ENCODE measurements at places on chromosomes 16 and 17. TPM values are rescaled to one million over a fixed set of nuclear protein-coding genes. Genes with fewer than 3 reads are reported as not detected.
A peak's percentile ranks its signal among the peaks of the same experiment; 100 is the strongest.

GRCh38 chr17:46940692-46941404 lies 17.9 kb downstream of the GOSR2 start:
- DNase-seq: peak; percentile 50

DNA sequence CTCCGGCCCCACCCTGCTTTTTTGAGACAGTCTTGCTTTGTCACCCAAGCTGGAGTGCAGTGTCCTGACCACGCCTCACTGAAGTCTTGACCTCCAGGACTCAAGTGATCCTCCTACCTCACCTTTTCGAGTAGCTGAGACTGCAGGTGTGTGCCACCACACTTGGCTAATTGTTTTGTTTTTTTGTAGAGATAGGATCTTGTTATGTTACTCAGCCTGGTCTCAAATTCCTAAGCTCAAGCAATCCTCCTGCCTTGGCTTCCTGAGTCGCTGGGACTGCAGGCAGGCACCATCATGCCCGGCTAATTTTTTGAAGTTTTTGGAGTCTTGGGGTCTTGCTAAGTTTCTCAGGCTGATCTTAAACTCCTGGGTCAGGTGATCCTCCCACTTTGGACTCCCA lies 206.7 kb downstream of the SHISA9 start:
- DNase-seq: peak; percentile 80

HAS3 gene
- 2.5 TPM for total RNA-seq

DNA sequence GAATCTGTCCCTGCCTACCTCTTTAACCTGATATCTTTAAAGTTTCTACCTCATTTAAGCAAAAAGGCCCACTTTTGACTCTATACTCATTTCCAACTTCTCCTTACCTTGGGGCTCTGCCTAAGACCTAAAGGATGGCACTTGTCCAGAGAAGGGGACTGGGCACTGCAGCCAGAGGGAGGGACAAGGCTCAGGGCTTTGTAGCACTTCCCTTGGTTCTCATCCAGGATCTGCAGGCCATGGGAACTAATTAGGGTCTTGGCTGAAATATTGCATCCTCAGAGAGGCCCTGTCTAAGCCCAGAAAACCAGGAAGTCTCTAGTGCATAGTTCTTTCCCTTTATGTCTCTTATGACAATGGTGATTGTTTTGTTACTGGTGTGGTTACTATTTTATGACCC lies 37.3 kb downstream of the IRX5 start:
- no peak for DNase-seq

GRCh38 chr17:73267648-73268537 lies 6.2 kb upstream of the CPSF4L start:
- peak; percentile 90 for DNase-seq

GRCh38 chr17:15348021-15348420 lies 6.6 kb upstream of the TEKT3 start:
- no peak for DNase-seq

GRCh38 chr16:25087761-25088160 lies 23.8 kb upstream of the LCMT1 start:
- DNase-seq: no peak

DNA sequence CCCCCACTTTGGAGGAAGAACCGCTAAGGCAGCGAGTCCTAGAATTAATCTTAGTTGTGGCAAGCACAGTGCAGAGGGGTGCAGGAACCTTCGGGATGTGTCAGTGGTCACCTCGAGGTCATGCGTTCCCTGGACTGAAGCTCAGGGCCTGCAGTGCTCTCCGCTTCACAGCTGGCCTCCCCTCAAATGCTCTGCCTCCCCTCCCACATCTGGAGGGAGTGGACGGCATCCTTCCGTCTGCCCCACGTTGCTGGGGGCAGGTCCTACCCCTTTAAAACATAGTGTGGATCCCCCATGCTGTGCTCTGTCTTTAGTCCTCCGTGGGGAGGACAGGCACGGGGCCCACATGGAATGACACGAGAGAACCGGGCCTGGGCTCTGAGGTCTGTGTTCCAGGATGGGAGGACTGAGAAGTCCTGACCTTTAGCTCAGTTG lies 99.5 kb upstream of the CDC42EP4 start:
- no peak for DNase-seq

GRCh38 chr17:4208238-4208637 lies 55.5 kb downstream of the ANKFY1 start:
- no peak for DNase-seq

DNA sequence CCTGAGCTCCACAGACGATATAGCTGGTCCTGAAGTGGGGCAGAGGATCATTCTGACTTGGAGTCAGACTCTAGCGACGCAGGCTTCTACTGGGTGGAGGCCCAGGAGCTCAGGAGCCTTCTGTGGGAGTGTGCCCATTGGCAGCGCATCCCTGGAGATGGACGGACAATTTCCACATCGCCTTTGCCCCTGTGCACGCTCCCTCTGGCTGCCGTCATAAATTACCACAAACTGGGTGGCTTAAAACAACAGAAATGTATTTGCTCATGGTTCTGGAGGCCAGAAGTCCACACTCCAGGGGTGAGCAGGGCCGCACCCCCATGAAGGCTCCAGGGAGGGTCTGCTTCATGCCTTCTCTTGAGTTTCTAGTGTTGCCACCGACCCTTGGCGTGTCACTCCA lies 6.9 kb downstream of the CARD14 start:
- no peak for DNase-seq

DNA sequence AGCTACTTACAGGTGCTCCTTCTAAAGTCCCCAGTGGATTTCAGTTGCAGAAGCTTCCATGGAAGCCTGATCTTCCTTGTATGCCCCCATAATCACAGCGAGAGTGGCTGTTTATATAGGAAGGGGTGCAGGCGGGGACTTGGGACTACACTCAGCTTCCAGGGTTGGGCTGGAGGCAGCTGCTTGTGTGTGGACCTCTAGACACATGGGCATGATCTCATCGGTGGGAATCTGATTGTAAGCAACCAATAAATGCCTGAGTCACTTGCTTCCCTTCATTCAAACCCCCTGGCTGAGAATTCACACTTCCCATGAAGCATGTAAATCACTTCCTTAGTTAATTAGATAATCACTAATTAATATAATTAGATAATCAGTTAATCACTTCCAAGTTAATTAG lies 1.0 kb upstream of the KRT20 start:
- DNase-seq: no peak

HES7 gene
- 2.6 TPM for total RNA-seq

GRCh38 chr17:16987830-16988601 lies 16.1 kb upstream of the TNFRSF13B start:
- DNase-seq: peak; percentile 63

DNA sequence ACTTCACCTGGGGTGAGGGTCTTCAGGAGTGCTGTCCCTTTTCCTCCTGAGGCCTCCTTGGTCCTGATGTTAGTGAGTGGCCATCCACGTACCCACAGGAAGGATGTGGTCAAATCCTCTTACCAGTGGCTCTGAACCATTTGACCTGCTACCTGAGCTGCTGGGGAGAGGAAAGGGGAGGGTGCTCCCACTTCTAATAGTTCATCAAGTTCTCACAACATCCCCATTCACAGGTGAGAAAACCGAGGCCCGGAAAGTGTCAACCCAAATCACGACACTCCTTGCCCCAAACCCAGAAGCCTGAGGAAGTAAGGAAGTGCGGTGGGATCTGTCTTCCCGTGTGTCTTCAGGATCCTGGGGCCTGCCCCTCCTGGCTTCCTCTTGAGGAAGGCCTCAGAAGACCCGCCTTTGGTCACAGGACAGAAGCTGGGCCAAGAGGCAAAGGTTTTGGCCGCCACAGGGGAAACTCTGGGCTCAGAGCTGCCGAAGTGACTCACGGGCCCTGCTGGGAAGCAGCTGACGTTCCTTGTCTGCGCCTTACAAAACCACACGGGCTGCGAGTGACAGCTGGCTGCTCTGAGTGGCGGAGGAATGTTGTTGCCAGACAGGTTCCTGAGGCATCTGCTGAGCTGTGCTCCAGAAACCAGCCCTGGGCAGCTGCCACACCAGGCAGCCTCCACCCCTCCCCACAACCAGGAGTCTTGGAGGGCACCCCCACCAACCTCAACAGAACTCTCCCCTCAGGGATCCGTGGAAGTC lies 13.9 kb upstream of the KIFC3 start:
- peak; percentile 90 for DNase-seq

DNA sequence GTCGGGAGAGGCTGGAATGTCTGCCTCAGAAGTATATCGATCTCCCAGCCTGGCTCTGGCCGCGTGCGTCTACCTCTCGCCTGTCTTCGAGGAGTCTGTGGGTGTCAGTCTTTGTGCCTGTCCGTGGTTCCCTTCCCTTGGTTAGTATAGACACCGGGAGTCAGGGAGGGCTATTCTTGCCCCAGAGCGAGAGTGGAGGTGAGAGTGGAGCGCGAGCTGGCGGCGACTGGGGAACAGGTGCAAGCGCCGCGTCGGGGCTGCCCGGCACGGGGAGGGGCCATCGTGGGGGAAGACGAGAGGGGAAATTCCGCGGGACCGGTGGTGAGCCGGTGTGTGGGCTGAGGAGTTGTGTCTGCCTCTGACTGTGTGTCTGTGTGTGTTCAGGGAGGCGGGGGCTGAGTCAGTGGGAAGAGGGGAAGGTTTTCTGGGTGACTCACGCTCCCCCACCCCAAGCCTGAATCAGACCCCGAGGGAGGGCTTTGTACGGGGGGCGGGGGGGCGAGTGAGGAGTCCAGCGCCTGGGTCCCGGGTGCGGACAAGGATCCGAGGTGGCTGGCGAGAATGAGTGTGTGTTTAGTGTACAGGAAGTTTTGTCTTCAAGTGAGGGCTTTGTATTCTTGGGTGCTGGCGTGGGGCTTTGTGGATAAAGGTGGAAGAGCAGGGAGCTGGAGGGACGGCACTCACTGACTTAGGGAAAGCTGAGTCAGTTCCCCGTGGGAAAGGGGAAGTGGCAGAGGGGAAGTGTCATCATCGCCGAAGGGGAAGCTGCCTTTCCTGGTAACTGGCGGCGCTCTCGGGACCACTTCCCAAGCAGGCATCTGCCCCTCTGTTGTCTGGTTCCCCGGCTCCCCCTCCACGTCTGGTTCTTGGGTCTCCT lies 8.6 kb downstream of the KDM6B start:
- DNase-seq: peak; percentile 68

GRCh38 chr16:22300427-22301071 lies 3.3 kb downstream of the POLR3E start:
- DNase-seq: peak; percentile 55

- DNase-seq: peak; percentile 58
Measured at GRCh38 chr17:10646392-10646990, 10.6 kb downstream of the MYH3 start.

DNA sequence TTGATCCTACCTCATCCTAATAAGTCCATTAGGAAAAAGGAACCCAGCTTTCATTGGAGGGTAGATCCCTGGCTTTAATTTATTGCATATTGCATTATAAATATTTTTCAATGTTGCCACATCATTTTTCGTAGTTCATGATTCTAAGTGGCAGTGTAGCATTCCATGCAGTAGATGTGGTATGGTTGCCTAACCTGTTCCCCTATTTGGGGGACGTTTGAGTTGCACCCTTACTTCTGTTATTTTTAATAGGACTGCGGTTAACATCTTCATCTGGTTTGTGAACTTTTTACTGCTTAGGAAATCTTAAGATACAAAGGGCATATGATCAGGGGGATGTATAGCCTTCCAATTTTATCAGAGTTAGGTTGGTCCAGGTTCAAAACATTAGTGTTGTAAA lies 5.4 kb downstream of the SCPEP1 start:
- no peak for DNase-seq

CCL16 gene
- total RNA-seq: not detected

DNA sequence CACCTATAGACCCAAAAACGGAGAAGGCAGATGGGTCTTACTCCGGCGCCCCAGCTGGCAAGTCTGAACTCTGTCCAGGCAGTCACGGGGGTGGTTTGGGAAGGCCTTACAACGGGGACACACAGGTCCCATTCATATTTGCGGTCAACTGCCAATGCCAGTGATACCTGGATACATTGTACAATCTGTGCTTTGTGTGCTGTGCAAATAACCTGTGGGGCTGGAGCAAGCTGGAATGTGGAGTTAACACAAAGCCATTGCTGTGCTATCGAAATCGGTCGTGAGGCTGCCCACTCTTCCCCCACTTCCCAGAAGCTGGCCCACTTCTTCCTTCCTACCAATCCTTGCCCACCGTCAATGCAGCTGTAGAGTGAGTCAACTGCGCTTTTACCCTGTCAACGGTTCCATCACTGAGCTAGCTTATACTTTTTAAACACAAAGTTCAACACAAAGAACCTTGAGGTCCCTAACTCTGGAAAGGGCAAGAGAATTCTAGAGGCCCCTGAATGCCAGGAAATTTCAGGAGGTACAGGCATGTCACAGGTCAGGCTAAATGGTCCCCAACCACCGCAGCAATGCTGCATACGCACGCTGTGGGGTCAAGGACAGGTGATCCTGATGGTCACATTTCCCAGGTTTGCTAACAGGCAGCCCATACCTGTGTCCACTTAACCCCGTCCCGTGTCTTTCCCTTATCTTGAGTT lies 122.8 kb downstream of the ZFHX3 start:
- no peak for DNase-seq

DNAAF1 gene
- 1.2 TPM for total RNA-seq

PRDM7 gene
- total RNA-seq: not detected

GRCh38 chr16:48365601-48366164 lies 19.5 kb downstream of the SIAH1 start:
- peak; percentile 92 for DNase-seq

GRCh38 chr17:44955674-44956425 lies 8.3 kb upstream of the KIF18B start:
- no peak for DNase-seq

MAP2K6 gene
- 1.6 TPM for total RNA-seq

GRCh38 chr16:58011652-58012051 lies 10.4 kb downstream of the USB1 start:
- no peak for DNase-seq

- no peak for DNase-seq
Measured at GRCh38 chr16:2223942-2224486, 623 bp downstream of the E4F1 start.

SMG1 gene
- total RNA-seq: 97.0 TPM

DNA sequence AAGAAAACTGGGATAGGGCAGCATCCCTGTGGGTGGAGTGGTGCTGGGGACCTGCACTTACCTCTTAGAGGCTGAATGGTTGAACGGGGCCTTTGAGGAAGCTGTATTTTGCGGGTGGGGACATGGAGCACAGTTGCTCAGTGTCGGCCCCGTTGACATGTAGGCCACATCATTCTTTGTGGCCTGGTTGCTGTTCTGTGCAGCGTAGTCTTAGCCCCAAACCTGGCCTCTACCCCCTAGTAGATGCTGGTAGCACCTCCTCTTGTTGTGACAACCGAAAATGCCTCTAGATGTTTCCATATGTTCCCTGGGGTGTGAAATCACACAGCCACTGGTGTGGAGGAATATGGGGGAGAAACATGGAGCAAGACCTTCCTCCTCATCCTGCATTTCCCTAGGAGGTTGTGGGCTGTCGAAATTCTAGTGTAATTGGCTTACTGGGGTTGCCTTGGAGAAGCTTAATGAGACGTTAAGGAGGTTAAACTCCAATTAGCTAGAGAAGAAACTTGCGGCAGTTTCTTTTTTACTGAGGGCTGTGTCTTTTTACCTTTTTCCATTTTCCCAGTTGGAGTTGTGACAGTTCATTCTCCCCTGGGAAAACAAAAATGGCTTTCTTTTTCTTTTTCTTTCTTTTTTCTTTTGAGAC lies 9.4 kb downstream of the ABCC1 start:
- no peak for DNase-seq

GRCh38 chr17:64494121-64494520 lies 2.7 kb downstream of the POLG2 start:
- DNase-seq: no peak

FBXW10 gene
- total RNA-seq: 5.3 TPM
